ENCODE measurements at places on chromosomes 1 and 21.

DNA sequence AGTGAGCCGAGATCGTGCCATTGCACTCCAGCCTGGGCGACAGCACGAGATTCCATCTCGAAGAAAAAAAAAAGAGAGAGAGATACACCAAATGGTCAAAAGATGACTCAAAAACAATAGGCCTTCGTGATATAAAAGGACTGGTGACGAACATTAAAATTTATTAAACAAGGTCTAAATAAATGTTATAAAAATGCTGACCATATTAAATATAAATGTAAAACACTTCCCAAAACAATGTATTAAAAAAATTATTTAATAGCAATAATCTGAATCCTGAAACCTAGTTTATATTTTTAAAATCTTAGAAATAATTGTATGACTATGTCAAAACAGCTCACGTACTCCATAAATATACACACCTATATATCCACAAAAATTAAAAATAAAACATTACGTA is 247.6 kb downstream of the SETD4 start:
- no peak for DNase-seq

GRCh38 chr1:91129458-91129857 is 107.6 kb upstream of the ZNF644 start:
- DNase-seq = no peak

GRCh38 chr1:236725668-236726067 is 39.4 kb downstream of the ACTN2 start:
- DNase-seq = no peak

DNA sequence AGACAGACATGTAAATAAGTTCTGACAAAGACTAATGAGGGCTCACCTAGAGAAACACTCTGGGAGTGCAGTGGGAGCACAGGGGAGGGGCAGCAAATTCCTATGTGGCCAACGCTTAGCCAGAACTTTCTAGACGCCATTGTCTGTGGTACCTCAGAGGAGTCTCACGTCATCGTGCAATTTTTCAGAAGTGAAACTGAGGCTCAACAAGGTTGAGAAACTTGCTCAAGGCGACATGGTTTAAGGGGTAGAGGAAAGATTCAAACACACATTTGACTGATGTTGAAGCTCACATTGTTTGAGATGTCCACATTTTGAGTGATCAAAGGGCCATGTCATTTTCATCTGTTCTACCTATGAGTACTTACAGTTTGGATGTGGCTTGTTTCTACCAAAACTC is 152.6 kb upstream of the LMO4 start:
- no peak for DNase-seq

DNA sequence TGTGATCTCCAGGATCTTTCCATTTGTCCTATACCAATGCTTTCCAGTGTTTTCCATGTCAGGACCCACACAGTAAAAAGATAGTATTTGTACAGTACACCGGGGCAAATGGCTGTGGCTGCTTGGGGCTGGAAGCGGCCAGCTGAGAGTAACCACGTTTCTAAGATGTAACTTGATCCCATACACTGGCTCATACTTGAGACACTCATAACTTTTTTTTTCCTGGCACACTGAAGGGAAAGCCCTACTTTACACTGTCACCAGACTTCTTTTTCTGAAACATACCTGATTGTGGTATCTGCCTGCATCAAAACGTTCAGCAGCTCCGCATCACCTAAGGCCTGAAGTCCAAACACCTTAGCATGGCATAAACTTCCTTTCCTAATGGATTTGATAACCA is 21.6 kb downstream of the VPS13D start:
- no peak for DNase-seq

DNA sequence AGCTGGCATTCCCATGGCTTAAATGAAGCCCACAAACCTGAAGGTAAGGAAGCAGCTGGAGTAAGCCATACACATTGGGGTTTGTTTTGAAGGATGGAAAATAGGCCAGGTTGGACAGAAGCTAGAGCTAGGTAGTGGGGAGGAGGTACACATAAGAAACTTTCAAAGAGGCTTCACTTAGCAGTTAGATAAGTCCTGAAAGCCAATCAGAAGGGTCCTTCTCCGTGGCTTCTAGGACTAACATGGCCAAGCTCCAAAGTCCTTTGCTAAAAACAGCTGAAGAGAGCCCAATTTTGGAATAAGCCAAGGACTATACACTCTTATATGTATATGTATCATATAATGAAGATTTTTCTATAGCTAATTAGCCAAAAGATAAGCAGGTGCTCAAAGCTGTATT is 1.8 kb downstream of the EYA3 start:
- no peak for DNase-seq

DNA sequence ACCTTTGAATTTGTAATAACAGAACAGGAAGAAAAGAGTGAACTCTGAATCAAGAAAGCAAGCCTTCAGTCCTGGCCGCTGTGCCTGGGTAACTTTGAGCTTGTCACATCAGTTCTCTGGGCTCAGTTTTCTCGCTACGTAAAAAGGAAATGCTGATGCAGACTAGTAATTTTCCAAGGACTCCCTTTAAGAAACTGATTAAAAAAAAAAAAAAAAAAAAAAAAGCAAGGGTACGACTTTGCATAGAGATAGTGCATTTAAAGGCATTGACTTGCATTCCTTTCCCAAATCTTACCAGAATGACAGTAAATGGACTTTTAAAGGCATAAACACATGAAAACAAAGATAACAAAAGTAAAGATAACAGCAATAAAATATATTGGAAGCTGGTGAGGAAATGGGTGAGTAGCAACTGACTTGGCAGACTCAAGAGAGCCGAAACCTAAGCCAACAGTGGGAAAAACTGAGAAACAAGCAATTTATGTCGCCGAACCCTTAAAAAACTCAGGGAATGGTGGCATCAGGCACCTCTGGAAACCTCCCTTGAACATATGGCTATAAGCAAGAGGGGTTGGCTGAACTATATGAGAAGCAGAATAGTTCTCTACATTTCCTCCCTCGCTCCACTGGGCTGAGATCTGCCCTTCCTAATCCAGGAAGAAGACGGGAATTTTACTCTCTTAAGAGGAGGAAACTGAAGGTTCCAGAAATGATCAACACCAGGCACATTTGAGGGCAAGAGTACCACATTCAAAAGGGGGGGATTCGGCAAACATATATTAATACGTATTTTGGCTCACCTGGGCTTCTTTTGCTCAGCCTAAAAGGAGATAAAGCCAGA is 189.2 kb downstream of the CDC7 start:
- no peak for DNase-seq

DNA sequence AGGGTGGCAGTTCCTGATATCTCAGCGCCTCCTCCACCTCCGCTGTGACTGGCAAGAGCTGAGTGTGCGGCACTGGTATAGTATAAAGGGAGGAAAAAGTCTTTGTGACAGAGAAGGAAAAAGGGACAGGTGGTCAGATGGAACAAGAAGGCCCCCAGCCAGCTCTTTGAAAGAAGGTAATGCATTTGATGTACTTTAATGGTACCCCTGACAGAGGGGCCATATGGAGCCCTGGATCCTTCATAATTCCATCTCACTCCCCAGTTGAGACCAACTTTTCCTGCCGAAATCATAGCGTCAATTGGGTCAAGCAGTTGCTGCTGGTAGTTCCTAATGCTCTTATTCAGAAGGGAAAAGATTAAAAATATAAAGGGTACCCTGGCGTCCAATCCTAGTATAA is 198.2 kb downstream of the ZNF326 start:
- no peak for DNase-seq

DNA sequence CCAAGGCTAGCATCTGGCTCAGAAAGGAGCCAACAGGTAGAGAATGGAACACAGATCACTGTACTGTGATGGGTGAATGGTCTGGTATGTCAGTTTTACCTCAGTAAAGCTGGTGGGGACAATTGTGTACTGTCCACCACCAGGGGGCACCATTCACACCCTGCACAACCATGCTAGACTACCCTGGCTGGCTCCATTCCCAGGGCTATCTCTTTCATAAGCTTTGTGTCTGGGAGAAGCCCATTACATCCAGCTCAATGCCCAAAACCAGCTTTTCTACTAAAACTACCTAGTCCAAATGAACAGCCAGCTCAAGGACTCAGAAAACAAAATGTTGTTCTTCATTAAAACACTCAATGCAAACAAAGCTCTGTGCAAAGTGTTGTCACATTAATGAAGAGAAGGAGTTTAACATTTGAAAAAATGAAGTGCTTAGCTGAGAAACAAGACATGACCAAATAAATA is 62.0 kb upstream of the RASAL2 start:
- peak; percentile 59 for DNase-seq

DNA sequence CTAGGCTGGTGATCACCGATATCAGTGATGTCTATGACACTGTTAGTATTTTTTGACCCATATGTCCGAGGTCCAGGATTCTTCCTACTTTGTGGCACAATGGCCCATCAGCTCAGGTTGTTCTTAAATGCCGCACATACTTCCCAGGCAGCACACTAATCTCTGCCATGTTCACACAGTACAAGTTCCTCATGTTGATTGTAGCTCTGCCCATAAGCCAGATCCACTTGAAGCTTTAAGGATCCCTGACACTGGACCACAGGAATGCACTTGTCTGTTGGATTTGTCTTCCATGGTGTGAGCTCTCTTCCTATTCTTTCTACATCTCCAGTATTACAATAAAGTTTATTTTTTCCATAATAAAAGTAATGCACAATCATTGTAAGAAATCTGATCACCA is 69.5 kb downstream of the DDX20 start:
- no peak for DNase-seq

DNA sequence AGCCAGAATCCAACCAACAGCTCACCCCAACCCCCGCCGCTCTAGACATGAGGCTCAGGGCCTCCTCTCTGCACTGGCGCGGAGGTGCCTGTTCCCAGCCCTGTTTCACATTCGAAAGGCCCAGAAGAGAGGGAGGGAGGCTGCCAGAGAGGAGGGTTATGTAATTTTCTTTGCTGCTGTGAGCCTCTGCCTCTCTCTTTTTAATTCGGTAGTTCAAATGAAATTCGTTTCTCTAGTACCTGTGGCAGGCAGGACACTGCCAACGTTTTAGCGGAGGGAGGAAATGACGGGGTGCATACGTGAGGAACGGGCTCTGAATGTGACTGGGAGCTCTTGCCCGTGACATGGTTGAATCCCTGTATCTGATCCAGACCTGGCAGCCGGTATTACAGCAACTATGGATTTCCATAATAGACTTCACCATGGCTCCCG is 9.4 kb downstream of the PRDM16 start:
- no peak for DNase-seq

DNA sequence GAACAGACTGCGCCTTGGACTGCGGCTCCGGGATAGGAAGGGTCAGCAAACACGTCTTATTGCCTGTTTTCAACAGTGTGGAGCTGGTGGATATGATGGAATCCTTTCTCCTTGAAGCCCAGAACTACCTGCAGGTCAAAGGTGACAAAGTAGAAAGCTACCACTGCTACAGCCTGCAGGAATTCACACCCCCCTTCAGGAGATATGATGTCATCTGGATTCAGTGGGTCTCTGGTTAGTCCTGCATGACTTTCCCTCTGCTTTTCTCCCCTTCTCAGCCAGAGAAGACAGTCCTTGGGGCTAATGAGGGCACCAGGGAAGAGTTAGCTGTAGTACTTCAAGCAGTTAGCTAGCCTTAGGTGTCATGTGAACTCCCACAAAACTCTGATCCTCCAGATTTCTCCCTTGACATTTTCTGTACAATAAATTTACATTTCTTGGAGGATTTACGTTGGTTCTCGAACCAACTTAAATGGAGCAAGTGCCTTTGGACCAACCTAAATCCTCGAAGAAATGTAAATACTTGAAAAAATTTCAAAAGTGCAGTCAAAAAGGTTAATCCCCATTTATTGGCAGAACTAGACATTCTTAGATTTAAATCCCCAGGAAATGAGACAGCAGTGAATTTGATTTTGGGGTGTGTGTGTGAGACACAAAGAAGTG is 20.9 kb downstream of the NTMT2 start:
- no peak for DNase-seq

GRCh38 chr1:222224156-222224555 is 323.7 kb downstream of the HHIPL2 start:
- no peak for DNase-seq

GRCh38 chr1:161117759-161118581 is at the start of the genes NIT1 and PFDN2:
NIT1 (plus strand) TSS chr1:161118105; CDS start chr1:161118177, 72 bp downstream.
PFDN2 (minus strand) TSS chr1:161118037; CDS start chr1:161118026, 11 bp downstream.
- peak; percentile 92 for DNase-seq

DNA sequence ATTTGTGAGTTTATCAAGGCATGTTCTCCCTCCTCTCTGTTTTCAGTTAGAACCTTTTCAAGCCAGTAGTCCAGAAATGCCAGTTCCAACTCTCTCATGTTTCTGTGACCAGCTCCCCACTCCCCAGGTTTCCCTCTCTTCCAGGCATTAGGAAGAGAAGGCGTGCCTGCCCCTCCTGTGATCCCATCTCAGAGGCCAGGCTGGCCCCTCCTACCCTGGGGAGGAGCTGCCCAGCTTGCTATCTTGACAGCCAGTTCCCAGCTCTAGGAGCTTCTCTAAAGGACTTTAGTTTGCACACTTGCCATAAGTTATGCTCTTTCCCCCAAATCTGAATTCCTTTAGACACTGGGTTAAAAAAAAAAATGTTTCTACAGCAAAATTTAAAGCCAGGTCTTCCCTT is 8.9 kb downstream of the HYI start:
- DNase-seq = no peak

DNA sequence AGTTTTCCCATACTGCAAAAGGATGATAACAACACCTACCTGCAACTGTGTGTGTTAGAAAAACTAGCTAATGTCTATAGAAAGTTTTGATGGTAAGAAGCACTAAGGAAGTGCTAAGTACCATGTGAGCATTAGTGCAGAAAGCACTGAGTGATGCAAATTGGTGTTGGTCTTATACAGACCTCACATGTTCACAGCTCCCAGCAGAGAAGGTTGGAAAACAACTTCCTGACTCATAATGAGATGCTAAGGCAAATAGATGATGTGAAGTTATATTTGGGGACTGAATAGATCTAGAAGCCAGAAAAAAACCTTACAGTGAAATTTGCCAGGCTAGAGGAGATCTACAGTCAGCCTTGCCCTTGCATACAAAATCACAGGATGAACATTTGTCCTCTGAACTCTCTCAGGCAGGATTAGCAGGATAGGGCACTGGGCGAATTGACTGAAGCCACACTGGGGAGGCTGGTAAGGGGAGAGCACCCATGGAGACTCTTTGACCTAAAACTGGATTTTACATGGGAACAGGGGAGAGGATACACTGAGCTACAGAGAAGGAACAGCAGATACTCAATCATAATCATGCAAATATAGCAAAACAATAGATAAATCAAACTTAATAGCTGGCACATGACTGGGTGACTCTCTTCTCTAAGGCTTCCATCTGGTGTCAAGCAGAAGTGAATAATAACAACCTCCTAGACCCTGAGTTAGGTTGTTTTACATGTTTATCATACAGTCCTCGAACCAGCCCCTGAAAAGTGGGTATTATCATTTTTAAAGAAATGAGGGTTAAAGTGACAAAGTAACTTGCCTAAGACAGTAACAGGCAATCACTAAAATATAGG is 61.3 kb downstream of the ASTN1 start:
- no peak for DNase-seq

- DNase-seq = peak; percentile 90
Observed at GRCh38 chr1:32981003-32981901, 16.6 kb upstream of the RNF19B start.

DNA sequence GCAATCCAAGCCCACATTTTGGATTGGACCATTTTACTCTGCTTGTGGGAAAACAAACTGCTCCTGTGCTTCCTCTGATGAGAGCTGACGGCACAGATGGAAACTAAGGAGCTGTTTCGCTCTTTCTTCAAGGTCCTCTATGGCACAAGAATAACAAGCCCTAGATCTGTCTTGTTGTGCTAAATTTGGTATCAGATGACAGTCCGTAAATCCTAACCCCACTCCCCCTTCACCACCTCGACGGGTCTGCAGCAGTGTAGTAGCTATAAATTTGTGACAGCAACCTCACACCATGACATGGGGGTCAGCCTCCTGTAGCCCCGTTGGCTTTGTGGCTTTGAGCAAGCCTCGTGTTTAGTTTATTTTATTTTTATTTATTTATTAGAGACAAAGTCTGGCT is 85.9 kb downstream of the ADSS2 start:
- no peak for DNase-seq

Data from MM.1S (cell line).